ENCODE measurements at places on chromosomes 2 and 18.

DNA sequence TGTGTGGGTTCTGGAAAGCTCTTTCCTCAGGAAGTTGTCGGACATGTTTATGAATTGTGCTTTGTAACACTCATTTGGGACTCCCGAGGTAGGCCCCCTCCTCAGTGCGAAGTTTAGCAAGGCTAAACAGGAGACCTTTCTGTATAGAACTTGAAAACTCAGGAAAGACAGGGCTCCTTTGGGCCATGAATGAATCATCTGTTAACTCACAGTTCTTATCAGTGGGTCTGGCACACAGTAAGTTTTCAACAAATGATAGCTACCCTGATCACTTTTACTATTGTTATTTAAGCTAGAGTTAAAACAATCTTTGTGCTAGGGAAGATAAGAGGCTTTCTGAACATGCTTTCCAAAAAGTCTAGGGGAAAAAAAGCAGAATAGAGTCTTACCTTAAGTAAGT, 430.5 kb upstream of the ETAA1 start:
- H3K27ac ChIP-seq, result no peak overlapping the region
- H3K4me1 ChIP-seq, result peaks cover 13% of the 10 kb centered on the region
- H3K27me3 ChIP-seq, result no peaks in the 10 kb centered on the region
- DNase-seq, result no peak

DNA sequence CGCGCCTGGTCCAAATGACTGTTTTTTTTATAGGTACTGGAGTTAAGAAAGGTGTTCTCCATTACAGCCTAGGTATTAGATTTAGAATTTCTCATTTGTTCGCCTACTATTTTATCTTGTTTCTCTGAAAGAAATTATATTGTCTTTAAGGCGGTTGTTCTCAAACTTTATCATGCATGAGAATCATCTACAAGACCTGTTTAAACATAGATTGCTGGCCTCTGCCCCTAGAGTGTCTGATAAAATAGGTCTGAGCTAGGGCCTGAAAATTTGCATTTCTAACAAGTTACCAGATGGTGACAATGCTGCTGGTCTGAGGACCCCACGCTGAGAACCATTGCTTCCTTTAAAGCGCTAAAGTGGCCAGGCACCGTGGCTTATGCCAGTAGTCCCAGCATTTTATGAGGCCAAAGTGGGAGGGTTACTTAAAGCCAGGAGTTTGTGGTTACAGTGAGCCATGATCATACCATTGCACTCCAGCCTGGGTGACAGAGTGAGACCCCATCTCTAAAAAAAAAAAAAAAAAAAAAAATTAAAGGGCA, 34.0 kb upstream of the RNF138 start:
- H3K36me3 ChIP-seq, result no peaks in the 10 kb centered on the region
- DNase-seq, result peak; percentile 46
- H3K4me1 ChIP-seq, result peaks cover 7% of the 10 kb centered on the region

DNA sequence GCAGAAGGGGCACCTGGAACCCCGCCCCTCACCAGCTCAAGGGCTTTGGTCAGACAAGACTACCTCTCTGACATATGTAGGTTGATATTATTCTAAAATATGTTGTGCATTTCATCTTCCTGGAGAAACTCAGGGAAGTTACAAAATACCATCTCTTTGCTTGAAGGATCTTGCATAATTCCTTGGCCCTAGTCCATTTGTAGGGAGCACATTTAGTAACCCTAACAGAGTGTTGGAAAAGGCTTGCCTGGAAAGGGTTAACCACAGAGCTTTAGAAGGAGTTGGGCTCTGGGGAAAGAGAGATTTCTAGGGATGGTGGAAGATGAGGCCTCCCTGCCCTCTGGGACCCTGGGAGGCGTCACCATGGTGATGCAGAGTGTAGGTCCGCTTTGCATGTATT, 143.0 kb upstream of the SLC1A4 start:
- no peak overlapping the region for H3K27ac ChIP-seq
- H3K4me3 ChIP-seq, result no peak overlapping the region
- no peak for DNase-seq
- H3K36me3 ChIP-seq, result no peaks in the 10 kb centered on the region

DNA sequence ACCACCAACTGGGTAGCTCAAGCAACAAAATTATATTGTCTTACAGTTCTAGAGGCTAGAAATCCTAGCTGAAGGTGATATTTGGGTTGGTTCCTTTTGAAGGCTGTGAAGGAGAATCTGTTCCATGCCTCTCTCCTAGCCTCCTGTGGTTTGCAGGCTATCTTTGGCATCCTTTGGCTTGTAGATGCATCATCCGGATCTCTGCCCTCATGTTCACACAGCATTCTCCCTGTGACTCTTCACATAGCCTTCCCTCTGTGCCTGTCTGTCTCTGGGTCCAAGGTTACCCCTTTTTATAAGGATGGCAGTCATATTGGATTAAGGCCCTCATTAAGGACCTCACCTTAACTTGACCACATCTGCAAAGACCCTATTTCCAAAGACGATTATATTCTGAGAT, 78.6 kb upstream of the MAP3K20 start:
- H3K27ac ChIP-seq, result no peak overlapping the region
- peaks cover 12% of the 10 kb centered on the region for H3K4me1 ChIP-seq
- H3K4me3 ChIP-seq, result no peak overlapping the region
